ENCODE measurements at places on chromosomes 4 and X.

DNA sequence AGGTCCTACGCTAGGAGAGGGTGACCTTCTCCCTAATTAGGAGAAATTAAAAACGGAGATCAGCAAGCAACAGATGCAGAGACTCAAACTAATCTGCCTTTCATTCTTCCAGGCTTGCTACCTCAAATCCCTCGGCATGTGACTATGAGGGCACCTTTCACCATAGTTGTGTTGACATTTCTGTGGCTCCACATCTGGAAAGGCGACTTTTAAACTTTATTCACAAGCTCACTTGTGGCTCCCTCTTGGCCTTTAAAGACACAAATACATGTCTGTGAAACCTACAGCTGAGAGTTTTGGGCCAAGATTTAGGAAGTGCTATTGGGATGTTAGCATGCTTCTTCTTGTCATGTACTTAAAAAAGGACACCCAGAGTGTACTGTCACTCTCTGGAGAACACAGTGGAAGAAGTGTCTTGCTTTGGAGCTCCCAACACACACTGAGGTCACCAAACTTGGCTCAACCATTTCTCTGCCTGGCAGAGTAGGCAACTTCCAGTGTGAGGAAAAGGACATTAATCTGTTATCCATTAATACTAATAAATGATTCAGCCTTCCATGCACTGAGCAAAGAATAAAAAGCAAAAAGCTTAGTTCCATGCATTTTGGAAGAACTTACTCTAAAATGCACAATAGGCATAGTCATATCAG lies 60.1 kb downstream of the LDB2 start:
- DNase-seq: no peak

DNA sequence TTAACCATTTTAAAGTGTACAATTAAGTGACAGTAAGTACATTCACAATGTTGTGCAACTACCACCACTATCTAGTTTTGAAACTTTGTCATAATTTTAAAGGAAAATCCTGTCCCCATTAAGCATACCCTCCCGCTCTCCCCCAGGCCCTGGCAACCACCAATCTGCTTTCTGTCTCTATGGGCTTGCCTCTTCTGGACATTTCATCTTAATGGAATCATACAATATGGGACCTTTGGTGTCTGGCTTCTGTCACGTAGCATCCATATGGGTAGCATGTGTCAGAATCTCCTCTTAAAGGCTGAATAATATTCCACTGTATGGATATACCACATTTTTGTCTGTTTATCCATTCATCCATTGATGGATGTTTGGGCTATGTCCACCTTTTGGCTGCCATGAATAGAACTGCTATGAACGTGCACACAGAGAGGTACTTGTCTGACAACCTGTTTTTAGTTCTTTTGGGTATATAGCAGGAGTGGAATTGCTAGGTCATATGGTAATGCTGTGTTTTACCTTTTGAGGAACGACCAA lies 61.5 kb downstream of the ELF4 start:
- DNase-seq: no peak

DNA sequence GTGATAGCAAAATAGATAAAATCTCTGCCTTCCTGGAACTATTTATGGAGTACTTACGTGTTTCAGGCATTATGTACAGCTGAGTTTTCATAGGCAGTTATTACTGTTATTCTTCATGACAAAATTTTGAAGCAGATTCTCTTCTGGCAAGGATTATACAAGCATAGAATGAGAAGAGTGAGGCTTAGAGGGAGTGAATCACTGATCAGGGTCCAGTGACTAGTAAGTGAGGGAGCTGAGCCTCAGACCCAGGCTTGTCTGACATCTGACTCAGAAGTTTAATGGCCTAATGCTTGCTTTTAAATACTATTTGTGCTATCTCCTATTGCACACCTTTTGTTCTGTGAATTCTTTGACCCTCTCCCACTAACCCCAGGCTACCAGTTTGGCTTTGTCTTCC lies 110.6 kb downstream of the DTHD1 start:
- DNase-seq: no peak

- no peak for DNase-seq
Measured at GRCh38 chr4:6894528-6895498, 14.8 kb upstream of the TBC1D14 start.

DNA sequence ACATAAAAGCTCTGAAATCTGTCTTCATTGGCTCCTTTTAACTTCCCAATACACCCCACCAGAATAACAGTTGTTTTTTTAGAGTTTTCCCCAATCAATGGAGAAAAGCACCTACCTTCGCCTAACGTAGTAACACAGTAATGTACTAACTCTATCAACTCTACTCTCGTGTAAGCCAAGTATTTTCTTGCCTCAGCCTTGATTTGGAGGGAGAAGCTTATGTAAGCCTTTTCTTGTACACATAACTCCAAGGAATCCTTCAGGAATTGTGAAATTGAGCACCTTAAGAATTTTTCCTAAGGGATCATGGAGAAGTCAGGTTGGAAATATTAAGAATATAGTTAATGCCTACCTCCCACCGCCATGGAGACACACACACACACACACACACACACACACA lies 181.2 kb downstream of the RAPGEF2 start:
- DNase-seq: no peak

GRCh38 chrX:54483946-54484345 lies 12.1 kb downstream of the FGD1 start:
- DNase-seq: no peak

DNA sequence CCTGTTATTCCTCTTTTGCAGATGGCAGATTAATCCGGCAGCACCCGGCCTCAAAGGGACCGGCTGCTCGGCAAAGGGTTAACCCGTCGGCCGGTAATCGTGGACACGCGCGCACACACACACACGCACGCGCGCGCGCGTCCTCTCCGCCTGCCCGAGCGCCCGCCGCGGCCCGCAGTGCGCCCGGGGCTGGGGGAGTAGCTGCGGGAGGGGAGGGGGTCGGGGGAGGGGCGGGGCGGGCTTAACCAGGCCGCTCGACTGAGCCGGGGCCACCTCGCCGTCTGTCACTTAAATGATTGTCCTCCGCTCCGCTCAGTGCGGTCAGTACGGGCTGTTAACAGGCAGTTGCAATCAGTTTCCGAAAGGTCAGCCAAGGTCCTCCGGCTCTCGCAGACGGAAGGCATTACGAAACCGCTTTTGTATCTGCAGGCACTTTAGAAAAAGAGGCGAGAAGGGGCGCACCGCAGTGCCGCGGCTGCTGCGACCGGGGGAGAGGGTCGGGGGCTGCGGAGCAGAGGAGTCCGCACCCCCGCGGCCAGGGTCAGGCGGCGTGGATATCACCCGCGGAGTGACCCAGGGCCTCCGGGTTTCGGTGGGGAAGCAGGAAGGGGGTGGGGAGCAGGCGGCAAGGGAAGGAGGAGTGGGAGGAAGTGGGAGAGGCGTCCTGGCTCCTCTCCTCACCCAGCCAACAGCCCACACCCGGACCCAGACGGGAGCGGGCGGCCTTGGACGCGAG lies 57.3 kb upstream of the BCOR start:
- peak; percentile 84 for DNase-seq

GRCh38 chr4:24067367-24068193 lies 177.7 kb upstream of the PPARGC1A start:
- no peak for DNase-seq

All from ecto neural progenitor cell (in vitro differentiated cells).